Stimulated activated CD4-positive, alpha-beta T cell treated with anti-CD3 and anti-CD28 coated beads, Interleukin-2, amount 100 ng/mL, for 4 hours (primary cell): ENCODE measurements at places on chromosomes 13 and 19.

- peak; percentile 43 for DNase-seq
Measured at GRCh38 chr19:34345947-34346351, 19.0 kb upstream of the GPI start.

GRCh38 chr13:110463871-110464510, 97.5 kb downstream of the RAB20 start:
- DNase-seq, result no peak

GRCh38 chr13:46297361-46297811, 85.7 kb downstream of the LRRC63 start:
- DNase-seq, result no peak

DNA sequence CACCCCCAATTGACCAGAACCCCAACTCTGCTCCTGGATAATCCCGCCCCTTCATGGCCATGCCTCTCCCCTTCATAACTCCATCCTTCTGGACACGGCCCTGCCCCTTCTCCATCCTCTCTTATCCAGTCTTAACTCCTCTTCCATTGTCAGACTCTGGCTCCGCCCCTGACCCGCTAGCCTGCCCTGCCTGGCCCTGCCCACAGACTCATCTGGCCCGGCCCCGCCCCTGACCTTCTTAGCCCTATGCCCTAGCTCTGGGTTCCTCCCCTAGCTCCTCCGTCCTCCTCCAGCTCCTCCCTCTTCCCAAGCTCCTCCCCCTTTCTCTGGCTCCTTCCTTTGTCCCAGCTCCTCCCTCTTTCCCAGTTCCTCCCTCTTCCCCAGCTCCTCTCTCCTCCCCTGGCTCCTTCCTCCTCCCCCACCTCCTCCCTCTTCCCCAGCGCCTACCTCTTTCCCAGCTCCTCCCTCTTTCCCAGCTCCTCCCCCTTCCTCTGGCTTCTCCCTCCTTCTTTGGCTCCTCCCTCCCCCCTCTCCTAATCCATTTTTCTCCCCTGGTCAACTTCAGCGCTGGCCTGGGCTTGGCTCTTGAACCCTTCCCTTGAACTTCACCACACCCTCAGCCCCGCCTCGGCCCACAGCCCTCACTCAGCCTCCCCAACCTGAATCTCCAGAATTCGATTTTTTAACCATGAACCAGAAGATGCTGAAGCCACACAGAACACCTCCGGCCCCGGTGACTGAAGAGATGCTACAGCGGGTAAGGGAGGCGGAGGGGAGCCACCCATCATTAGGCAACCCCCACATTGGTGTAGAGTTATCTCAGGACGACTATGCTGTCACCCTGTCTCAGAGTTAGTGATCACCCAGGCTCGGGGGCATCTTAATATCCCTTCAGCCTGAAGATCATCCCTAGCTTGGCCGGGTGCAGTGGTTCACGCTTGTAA, 9.2 kb upstream of the ZNF358 start:
- no peak for DNase-seq

DNA sequence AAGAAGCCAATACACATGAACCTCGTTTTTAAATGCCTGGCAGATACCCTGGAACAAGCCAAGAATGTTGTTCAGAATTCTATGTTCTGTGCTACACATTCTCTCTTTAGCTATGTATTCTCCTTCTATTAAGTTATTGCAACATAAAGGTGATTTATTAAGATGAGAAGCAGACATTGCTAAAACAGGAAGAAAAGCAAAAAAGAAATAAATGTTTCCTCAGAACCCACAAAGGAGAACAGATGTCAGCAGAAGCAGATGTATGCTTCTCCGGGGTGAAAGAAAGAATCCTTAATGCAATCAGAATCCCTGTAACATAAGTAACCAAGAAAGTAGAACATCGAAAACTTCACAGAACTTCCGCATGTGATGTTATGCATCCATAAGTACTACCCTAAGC, 302.9 kb downstream of the DCT start:
- no peak for DNase-seq

GRCh38 chr13:113864273-113864890, 506 bp upstream of the GAS6 start:
- no peak for DNase-seq
